Esophagus squamous epithelium (tissue), 5 donors: ENCODE measurements at places on chromosomes 7 and 10.

DNA sequence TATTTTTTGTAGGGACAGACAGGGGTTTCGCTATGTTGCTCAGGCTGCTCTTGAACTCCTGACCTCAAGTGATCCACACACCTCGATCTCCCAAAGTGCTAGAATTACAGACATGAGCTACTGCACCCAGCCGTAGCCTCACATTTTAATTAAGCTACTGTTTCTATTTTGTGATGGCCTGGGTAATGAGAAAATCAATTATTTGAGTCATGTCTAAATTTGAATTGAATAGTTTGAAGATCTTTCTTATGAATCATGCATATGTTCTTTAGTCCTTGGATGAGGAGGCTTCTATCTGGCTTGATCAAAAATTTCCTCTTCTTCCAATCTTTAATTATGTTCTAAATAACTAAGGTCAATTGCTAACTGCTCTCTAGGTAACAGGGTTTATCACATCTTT lies 175.0 kb downstream of the REEP3 start:
- DNase-seq: no peak

- DNase-seq: no peak
These were observed 118.2 kb upstream of the DPP6 start for GRCh38 chr7:153934048-153934447.

GRCh38 chr10:123517426-123517825 lies 148.7 kb upstream of the GPR26 start:
- no peak for DNase-seq

DNA sequence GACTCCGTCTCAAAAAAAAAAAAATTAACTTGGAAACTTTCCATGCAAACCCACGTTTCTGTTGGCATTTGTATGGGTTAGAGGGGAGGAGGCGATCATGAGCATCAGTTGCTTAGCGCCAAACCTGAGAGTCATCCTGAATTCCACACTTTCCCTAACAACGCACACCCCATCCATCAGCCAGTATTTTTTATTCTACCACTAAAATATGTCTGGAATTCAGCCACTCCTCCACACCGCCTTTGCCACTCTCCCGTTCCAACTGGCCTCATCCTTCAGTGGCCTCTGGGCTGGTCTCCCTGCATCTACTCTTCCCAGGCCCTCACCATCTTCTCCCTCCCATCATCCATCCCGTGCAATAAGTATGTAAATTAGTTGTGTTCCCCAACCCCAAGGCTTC lies 4.7 kb upstream of the LMBR1 start:
- DNase-seq: no peak

GRCh38 chr10:68075550-68076004 lies 494 bp upstream of the HERC4 start:
- DNase-seq: no peak

DNA sequence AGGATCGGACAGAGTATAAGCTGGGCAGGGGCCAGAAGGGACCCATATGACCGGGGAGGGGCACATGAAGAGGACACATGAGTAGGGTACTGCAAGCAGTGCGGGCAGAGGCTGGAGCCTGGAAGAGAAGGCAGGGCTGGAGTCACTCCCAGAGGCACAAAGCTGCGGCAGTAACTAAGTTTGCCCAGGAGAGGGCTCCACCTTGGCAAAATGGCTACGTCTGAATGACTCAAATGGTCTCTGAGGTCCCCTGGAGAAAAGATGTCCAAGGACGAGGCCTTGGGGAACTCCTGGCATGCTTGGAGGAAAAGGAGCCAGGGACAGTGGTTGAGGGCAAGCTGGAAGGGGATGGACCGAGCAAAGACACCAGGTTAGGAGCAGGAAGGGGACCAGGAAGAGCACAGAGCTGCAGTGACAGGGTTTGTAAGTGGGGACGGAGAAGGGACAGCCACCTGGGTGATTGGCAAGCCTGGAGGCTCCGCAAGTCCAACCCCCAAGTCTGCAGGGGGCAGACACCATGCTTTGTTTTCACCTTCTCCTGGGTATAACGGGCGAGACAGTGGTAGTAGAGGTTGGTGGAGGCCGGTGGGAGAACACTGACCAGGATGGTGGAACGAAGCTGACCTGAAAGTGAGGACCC lies 43.1 kb upstream of the LBX1 start:
- no peak for DNase-seq

- DNase-seq: no peak
These were observed 307.8 kb downstream of the GPR37 start for GRCh38 chr7:124457841-124458240.

DNA sequence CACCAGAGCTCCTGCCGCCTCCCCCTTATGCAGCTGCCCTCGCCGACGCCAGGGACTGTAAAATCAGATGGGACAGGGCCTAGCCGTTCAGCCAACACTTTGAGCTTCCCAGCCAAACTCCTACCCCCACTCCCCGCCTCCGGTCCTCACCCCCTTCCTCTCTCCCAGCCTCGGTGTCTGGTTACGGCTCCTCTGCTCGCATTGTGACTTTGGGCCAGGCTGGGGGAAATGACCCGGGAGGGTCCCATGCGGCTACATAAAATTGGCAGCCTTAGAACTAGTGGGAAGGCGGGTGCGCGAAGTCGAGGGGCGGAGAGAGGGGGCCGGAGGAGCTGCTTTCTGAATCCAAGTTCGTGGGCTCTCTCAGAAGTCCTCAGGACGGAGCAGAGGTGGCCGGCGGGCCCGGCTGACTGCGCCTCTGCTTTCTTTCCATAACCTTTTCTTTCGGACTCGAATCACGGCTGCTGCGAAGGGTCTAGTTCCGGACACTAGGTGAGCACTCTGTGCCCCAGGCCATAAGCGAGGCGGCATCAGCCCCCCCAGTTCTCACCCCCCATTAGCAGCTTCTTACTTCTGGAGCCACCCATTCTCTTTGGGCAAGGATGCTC lies at the start of gene KAZALD1:
TSS of gene KAZALD1 (plus strand) at position 366 of the 608 bp plus-strand sequence. CDS start 604 bp downstream, outside the sequence.
- DNase-seq: no peak

DNA sequence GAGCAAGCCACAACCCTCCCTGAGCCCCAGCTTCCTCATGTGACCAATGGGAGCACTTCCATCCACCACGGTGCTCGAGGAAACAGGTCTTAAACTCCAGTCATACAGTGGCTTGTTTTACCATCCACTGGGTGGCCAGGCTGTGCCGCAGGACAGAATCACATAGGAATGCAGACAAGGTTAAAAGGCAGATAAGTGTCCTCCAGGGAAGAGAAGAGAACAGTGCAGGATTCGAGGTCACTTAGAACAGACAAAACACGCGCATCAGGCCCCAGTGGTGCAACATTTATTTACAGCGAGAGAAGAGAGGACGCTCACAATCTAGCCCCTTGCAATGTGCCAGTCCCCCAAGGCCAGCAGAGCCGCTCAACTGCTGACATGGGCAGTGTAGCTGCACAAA lies 92.8 kb downstream of the TMEM130 start:
- no peak for DNase-seq

DNA sequence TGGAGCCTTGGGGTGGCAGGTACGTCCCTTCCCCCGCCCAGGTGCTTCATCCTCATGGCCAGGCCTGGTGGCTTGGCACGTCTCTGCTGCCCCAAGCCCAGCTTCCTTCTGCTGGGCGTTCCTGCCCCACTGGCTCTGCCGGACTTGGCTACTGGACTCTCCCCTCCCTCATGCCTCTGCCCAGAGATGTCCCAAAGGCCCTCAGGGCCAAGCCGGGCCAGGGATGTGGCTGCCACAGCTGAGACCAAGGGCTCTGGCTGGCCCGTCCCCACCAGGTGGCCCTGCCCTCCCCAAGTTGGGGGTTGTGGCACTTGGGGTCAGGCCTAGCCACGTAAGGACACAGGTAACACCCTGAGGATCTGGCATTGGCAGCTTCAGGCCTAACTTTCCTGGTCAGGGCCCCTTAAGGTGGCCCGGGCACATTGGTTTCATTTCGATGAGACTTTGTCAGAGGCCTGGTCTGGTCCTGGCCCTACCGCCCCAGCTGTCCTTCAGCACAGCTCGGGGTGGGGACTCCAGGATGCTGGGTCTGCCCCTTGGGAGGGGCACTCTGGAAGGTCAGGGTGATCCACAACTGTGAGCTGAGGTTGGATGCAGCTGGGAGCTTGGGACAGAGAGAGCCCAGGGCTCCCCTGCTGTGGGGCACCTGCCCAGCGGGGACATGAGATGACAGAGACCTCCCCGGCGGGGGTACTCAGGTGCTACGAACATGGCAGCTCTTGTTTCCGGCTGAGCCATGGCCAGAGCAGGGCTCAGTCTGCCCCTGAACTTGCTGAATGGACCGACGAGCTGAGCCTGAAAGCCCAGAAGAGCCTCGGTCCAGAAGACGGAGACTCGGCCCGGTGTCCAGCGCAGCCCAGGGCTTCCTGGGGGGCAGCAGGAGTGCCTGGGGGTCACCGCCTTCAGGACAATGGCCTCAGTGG lies 2.9 kb downstream of the BHLHA15 start:
- DNase-seq: no peak

GRCh38 chr7:23100697-23101096 lies 4.9 kb upstream of the KLHL7 start:
- no peak for DNase-seq

DNA sequence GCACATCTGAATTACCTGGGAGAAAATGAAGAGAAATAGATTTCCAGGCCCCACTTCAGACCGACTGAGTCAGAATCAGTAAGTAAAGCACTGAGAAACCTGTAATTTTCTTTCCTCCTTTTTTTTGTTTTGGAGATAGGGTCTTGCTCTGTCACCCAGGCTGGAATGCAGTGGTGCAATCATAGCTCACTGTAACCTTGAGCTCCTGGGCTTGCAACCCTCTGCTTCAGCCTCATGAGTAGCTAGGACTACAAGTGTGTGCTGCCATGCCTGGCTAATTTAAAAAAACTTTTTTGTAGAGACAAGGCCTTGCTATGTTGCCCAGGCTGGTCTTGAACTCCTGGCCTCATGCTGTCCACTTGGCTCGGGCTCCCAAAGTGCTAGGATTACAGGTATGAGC lies 260.2 kb downstream of the STK31 start:
- DNase-seq: no peak

- no peak for DNase-seq
These were observed 199.3 kb upstream of the PLXDC2 start for GRCh38 chr10:19616966-19617365.

DNA sequence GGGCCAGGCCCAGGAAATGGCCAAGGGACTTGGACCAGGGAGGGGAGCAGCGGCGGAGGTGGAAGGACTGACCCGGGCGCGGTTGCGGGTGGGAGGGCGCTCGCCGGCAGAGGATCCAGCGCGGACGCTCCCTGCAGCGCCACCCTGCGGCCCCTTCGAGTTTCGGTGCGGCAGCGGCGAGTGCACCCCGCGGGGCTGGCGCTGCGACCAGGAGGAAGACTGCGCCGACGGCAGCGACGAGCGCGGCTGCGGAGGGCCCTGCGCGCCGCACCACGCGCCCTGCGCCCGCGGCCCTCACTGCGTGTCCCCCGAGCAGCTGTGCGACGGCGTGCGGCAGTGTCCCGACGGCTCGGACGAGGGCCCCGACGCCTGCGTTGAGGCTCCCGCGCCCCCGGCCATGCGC lies 16.8 kb upstream of the ZNF467 start:
- DNase-seq: no peak

DNA sequence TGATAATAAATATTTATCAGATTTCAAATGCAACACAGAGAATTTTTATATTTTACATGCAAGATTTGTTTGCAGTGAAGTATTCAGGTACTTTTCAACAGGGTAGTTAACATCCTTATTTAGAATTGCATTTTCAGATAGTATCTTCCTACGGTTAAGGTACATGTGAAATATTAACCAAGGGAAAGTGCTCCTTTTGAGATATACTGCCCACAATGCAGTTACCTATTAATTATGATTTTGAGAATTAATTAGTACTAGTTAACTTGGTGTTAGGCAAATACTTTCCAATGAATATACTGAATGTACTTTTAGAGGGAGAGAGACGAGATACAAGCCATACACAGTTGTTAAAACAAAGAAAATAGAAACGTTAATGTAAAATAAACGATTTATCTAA lies 206.2 kb upstream of the YAE1 start:
- no peak for DNase-seq

DNA sequence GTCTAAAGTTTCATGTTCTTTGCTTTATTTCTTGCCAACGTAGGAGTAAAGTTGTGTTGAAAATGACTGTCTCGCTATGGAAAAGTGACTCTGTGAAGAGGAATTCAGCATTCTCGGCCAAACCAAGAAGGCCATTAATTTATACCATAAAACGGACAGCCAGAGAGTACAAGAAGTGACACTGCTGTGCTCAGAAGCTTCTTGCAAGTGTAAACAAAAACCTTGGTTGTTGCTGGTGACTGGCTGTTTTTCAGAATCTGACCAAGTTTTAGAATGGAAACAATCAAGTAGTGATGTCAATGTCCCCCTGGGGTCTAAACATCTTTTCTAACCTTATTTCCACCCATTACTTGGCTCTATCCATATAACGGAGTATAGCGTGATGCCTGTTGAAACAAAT lies 201.9 kb downstream of the INHBA start:
- DNase-seq: no peak

GRCh38 chr7:158345731-158346130 lies 241.9 kb downstream of the PTPRN2 start:
- DNase-seq: no peak
